ENCODE measurements at places on chromosomes 3 and 15.
A peak's percentile ranks its signal among the peaks of the same experiment; 100 is the strongest.

DNA sequence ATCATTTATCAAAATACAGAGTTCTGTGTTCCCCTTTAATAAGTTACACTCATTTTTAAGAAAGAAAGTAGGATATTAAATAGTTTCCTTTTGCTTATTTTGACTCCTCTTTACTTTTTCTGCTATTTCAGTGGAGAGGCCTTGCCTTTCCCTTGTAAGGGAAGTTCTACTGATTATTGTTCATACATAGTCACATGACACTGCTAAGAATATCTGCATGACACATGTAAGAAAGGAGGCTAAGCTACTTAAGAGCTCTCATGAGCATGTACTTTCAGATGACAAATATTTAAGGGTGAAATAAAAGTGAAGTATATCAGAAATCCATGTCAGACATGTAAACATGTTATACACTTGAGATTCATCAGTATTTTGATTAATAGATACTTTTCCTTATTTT, 39.0 kb downstream of the MYRIP start:
- no peak for DNase-seq

- DNase-seq, result no peak
These were observed 34.1 kb upstream of the RASGRP1 start for GRCh38 chr15:38598749-38599148.

DNA sequence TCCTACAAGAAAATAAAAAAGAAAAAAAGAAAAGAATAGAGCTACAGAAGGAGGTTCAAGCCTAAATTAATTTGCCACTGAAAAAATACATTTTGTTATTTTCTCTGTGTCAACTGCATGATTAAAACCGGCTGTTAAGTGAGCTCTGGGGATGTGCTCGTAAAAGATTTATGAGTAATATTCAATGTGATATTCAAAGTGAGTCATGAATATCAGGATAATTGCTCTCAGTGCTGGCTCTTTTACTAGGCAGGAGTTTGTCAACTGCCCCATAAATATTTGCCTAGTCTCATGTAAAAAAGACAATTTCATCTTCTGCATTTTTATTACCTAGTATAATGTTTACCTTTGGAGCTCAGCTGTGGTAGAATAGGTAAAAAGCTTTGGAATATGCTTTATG, 78.9 kb downstream of the CDIN1 start:
- DNase-seq, result no peak

DNA sequence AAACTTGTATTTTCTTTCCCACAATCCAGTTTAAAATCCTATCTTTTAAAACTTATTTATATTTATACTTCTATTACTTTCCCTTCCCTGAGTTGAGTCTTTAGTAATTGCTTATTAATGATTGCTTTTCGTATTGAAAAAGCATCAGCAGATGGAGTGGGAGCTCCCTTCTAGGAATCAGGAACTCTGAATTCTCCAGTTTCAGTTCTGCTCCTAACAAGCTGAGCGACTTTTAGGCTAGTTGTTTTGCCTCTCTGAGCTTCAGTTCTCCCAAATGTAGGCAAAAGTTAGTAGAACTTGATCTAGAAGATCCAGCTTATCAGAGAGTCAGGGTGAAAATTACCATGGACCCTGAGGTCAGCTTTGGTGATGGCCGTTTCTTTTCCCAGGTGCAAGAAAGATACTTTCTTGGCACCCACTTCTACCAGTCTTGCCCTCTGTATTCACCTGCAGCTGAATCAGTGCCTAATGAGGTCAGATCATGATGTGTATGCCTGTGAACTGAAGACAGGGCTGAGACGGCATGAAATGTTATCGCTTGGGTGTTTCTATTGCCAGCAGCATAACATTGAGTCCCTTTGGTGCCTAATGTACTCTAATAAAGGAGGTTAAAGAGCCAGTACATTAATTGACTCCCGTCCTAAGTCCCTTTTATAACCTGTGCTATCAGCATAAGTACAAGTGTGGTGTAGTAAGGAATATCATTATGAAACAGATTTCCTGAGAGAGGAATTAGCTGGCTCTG, 194.5 kb upstream of the TBC1D5 start:
- no peak for DNase-seq

- no peak for DNase-seq
These were observed 14.5 kb downstream of the PLXNB1 start for GRCh38 chr3:48415251-48415953.

GRCh38 chr3:152508705-152509104, 240.0 kb downstream of the MBNL1 start:
- DNase-seq, result peak; percentile 30

DNA sequence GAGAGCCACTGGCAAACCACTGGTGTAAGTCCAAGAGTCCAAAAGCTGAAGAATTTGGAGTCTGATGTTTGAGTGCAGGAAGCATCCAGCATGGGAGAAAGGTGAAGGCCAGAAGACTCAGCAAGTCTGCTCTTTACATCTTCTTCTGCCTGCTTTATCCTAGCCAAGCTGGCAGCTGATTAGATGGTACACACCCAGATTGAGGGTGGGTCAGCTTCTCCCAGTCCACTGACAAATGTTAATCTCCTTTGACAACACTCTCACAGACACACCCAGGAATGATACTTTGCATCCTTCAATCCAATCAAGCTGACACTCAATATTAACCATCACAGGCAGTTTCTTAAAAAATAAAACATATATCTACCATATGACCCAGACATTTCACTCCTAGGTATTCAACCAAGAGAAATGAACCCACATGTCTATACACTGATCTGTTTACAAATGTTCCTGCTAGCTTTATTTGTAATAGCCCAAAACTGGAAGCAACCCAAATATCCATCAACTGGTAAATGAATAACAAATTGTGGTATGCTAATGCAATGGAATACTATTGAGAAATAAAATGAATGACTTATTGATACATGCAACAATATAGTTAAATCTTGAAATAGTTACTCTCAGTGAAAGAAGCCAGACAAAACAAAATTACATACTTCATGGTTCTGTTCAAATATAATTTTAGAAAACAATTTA, 373.8 kb downstream of the ZNF385D start:
- DNase-seq, result no peak

GRCh38 chr3:36911990-36912804, 32.7 kb downstream of the TRANK1 start:
- peak; percentile 69 for DNase-seq

DNA sequence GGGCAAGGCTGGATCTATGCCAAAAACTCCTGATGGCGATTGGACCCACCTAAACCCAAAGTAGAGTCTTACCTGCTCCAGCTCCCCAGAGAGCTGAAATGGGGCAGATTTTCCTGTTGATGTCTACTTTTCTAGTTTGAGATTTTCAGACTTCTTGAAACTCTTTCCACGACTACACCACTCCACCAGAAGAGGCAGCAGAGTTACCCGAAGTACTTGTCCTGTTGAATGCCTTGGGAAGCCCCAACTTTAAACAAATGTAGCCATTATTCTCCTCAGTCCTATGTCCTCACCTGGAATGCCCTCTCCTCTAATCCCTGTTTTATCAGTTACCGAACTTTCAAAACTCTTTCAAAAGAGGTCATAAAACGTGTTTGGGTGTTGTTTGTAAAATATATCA, 843.8 kb downstream of the VGLL3 start:
- peak; percentile 5 for DNase-seq

GRCh38 chr3:141476033-141476432, 10.8 kb upstream of the RASA2 start:
- no peak for DNase-seq

DNA sequence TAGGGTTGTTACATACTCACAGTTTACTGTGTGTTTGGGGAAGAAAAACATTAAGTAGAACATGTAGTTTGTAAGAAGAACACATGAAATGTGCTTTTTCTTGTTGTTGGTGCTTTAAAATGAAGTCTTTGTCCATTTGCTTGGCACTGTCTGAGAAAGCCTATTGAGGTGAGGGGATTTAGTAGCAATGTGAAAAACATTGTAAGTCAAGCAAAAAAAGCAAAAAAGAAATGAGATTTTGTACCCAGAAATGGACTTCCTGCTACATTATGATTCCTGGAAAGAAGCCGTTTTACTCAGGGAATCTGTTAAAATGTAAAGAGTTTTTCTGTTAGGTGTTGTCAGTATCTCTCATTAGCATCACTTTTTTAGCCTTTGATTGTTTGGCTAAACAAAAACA, 59.9 kb downstream of the KAT2B start:
- DNase-seq, result no peak

- no peak for DNase-seq
These were observed 719.6 kb upstream of the NR2F2 start for GRCh38 chr15:95610945-95611344.

- no peak for DNase-seq
These were observed 33.5 kb downstream of the PRR23E start for GRCh38 chr3:127226457-127226856.

GRCh38 chr15:25848784-25849156, 14.4 kb downstream of the ATP10A start:
- DNase-seq, result no peak

DNA sequence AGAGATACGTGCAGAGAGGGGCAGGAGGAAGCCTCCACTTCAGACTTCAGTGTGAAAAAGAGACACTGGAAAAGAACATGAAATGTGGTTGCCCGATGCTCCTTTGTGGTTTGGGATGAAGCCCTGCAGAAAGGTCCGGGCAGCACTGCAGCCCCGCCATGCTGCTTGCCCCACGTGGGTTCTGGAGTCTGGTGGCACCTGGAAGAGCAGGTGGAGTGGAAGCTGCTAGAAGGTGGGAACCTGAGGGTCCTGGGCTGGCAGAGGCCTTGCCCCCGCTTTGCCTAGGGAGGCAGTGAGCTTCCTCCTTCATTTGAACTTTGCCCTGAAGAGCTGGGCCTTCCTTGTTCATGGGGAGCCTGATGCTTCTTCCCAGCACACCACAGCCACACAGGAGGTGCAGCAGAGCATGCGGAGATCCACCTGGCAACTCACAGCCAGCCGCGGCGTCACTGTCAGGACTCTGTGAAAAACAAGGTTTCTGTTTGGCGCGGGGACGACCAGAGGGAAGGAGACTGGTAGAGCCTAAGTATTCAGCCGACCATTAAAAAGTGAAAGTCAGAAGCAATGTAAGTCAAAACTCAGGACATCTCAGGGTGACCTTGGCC, 59.0 kb downstream of the APBA2 start:
- DNase-seq, result no peak

- DNase-seq, result no peak
These were observed 9.4 kb downstream of the DPH3 start for GRCh38 chr3:16255326-16255725.

DNA sequence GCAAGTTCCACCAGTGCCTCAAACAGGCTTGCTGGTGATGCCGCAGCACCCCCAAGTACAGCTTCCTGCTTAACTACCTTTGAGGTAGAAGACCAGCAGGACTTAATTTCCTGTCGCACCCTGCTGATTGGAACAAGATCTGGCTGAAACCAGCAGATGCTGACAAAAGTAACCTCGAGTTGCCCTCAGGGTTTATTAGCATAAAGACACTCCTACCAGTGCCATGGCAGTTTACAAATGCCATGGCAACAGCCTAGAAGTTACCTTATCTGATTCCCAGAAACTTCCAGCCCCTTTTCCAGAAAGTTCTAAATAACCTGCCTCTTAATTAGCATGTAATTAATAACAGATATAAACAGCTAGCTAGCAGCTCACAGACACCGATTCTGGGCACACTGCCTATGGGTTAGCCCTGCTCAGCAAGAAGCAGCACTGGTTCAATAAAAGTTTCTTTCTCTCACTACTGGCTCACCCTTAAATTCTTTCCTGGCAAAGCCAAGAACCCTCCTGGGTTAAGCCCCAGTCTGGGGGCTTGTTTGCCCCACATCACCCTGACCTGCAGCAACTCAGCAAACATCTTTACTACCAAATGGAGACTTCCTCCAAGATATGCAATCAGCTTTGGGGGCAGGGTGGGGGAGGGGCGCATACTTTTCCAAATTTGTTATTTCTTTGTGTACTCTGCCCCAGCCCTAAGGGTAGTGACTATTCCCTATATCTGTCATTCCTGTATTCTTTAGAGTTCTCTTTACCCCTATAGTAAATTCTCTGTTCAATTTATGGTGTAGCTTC, 54.2 kb downstream of the MAP4 start:
- DNase-seq, result peak; percentile 14

- no peak for DNase-seq
These were observed 15.3 kb upstream of the MCCC1 start for GRCh38 chr3:183114384-183115178.

DNA sequence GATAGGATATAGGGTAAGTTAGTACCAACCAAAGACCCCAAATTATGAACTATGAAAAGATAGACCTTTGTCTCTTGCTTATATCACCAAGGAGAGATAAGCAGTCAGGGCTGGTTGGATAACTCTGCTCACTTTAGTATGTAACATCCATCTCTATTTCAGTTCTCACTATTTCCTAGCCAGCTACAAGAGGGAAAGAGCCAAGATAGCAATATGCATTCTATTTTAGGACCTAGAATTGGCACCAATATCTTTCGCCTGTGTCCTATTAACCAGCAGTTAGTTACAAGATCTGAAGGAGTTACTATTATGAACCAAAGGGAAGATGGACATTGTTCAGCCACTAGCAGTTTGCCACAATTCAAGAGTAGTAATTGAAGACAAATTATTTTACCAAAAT, 457.5 kb downstream of the NSUN3 start:
- DNase-seq, result no peak

DNA sequence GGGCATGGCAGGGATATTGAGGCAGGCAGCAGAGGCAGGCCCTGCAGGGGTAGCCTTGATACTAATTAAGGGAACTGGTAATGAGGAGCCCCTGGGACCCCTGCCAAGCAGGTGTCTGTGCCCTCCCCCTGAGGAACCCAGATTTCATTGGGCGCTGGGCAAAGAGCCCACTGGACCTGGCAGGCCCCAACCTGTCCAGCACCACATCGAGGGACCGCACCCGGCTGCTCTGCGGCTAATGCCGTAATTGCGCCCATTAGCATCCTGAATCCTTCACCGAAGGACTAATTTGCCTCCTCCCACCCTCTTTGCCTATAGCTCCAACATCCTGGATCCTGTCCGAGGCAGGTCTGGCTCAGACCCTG, 13.7 kb upstream of the SEMA3B start:
- no peak for DNase-seq

DNA sequence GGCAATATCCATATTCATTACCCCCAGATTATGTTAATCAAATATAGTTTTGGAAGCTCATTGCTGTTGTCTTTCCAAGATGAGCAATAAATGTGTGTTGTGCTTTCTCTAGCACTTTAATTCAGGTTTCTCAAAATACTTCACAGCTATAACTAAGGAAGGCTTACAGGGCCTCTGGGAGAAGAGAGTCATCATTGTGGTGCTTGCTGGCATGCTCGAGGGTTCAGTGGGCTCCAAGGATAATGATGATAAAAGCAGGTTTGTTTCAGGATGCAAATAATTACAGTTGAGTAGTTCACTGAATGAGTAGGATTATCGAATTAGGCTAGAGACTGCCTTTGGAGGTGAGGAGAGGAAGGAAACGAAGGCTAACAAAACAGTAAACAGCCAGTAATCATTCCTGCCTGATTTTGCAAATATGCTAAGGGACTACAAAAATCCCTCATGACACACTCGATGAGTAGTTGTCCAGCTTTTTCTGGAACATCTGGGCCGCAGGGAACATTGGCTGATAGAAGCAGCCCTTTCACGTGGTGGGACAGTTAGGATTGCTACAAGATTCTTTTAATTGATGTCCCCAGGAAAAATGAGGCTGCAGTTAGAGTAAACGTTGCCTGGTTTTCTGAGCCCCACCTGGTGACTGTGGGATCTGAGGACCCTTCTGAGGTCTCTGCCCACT, 54.1 kb downstream of the SLC7A14 start:
- no peak for DNase-seq

GRCh38 chr15:72865486-72865885, 81.9 kb upstream of the ADPGK start:
- DNase-seq, result peak; percentile 35

GRCh38 chr15:31339558-31339895, 12.9 kb downstream of the KLF13 start:
- no peak for DNase-seq

- DNase-seq, result no peak
These were observed 132.3 kb downstream of the KCNAB1 start for GRCh38 chr3:156252656-156253055.

GRCh38 chr3:38154033-38154494, 11.3 kb upstream of the OXSR1 start:
- peak; percentile 67 for DNase-seq
